Left lung (tissue), 14 donors: ENCODE measurements at places on chromosomes 6 and 20.

GRCh38 chr20:24673678-24674570, 204.5 kb downstream of the SYNDIG1 start:
- no peak for DNase-seq

DNA sequence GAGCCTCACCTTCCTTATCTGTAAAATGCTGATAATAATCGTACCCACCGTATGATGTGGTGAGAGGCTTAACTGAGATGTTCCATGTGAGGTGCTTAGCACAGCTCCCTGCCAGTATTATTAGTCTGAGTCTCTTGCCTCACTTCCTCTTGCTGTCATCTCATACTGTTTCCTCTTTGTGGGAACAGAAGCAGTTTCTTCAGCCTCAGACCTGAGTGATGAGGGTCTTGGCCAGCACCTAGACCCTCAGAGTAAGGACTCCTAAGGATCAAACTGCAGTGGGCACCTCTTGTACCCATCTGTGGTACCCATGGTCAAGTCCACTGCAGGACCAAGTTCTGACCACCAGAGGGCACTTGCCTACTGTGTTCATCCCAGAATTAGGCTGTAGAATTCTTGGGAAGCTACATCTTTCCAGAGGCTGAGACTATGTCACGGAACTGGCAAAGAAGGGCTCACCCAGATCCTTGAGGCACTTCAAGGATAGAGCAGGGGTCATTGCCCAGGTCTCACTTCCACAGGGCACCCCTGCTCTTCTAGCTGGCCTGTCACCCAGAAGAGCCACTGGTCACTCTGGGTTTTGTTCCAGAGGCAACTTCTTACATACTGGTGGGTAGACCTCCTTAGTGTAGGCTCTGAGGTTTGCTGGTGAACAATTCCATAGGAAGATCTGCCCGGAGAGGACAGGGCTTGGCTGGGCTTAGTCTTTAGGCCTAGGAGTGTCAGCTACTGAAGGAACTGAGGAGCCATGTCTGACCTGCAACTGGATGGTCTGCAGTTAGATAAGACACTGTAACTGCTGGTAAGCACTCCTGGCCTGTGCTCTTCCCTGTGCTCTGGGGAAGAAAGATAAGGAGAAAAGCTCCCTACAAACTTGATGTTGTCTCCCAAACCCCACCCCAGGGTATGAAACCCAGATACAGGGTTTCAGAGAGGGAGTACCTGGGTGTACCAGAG, 20.6 kb upstream of the SGK2 start:
- peak; percentile 46 for DNase-seq

DNA sequence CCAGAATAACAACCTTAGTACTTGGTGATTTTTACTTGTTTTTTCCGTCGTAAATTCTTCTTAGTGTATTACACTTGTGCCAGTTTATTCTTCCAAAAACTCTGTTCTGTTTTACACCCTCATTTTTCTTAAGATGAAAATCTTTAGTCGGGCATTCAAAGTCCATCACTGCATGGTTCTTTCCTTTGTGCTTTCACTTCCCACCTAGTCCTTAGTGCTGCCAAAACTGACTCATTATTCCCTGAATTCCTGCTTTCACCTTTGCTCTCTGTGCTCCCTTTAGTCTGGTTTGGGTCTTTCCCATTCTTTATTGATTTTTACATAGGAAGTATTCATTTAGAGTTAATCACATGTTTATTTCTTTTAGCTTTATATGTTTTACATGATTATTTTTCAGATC, 3.3 kb downstream of the TRMT11 start:
- no peak for DNase-seq

DNA sequence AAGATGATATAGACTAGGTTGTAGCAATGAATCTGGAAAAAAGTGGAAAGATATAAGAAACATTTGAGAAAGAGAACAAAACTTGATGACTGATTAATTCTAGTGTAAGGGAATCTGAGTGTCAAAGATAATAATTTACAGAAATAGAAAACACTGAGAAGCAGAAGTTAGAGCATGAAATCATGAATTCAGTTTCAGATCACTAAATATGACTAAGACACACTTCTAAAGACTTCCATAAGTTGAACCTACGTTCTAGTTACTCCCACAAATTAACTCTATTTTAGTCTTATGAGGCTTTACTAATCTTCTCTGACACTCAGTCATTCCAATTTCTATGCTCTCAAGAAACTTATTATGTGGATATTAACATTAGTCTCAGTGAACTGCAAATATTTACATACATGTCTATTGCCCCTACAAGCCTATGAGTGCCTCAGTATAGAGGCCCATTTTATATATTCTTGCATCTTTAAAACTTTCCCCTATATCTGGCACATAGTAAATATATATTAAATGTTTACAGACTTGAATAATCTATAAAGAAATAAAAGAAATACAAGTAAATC, 30.4 kb downstream of the IBTK start:
- DNase-seq, result no peak

- no peak for DNase-seq
Observed at GRCh38 chr6:145906144-145906543, 58.0 kb downstream of the SHPRH start.

GRCh38 chr20:1824181-1824580, 71.0 kb upstream of the SIRPA start:
- DNase-seq, result no peak

DNA sequence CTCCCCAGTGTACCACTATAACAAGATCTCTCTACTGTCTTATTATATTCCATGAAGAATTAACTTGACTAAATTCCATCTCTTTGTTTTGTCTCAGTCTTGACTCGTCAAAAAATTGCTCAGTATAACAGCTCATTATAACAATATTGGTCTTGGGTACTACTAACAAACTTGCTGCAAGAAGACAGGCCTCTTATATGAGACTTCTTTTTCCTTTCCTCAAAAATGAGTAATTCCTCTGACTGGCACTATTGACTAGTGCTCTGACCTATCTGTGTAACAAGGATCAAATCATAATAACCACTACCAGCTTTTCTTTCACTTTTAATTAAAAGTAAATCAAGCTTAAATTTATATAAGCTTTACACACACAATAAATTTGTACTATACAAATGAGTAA, 91.3 kb upstream of the THEMIS start:
- no peak for DNase-seq

GRCh38 chr6:52725535-52726192, 37.6 kb downstream of the GSTA2 start:
- no peak for DNase-seq

DNA sequence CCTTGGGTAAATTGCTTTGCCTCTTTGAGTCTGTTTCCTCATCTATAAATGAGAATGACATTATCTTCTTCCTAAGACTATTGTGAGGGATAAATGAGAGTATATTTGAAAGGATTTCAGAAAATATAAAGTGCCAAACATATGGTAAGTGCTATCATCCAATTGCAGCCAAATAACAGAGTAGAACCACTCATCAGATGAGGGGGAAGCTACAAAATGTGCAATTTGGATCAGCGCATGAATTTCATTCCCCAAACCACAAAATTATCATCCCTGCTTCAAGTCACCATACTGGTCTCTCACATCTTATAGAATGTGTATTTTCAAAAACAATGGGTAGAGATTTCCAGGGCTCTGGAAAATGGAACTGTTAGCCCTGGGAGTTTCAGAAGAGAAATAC, 158.5 kb downstream of the ARHGAP18 start:
- DNase-seq, result no peak
